ENCODE measurements at places on chromosomes 2 and 18.

- DNase-seq = no peak
These were observed 784 bp downstream of the EDAR start for GRCh38 chr2:108988076-108988795.

DNA sequence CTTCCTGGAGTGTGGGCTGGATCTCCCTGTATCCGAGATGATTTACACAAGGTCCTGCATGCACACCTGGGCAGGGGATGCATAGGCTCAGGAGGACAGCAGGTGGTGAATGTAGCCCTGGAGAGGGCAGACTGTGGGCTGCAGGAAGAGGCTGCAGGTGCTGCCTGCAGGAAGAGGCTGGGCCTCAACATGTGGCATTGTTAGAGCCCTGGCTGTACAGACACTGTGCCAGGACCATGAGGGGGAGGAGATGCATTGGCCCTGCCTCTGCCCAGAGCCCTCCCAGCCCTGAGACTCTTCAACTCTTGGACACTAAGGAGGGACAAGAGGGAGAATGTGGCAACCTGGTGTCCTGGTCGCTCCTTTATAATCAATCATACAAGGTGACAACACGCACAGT is 392.8 kb downstream of the TNS1 start:
- no peak for DNase-seq

- peak; percentile 46 for DNase-seq
These were observed 26.3 kb upstream of the AGAP1 start for GRCh38 chr2:235467588-235467987.

- no peak for DNase-seq
These were observed 124.9 kb downstream of the ARHGAP15 start for GRCh38 chr2:143254110-143254509.

DNA sequence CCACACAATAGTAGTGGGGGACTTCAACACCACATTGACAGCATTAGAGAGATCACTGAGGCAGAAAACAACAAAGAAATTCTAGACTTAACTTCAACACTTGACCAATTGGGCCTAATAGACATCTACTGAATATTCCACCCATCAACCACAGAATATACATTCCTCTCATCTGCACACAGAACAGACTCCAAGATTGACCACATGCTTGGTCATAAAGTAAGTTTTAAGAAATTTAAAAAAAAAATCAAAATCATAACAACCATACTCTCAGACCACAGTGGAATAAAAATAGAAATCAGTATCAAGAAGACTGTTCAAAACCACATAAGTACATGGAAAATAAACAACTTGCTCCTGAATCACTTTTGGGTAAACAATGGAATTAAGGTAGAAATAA is 9.0 kb upstream of the FLACC1 start:
- DNase-seq = no peak

GRCh38 chr18:65725251-65726050 is 25.4 kb upstream of the CDH7 start:
- DNase-seq = no peak

DNA sequence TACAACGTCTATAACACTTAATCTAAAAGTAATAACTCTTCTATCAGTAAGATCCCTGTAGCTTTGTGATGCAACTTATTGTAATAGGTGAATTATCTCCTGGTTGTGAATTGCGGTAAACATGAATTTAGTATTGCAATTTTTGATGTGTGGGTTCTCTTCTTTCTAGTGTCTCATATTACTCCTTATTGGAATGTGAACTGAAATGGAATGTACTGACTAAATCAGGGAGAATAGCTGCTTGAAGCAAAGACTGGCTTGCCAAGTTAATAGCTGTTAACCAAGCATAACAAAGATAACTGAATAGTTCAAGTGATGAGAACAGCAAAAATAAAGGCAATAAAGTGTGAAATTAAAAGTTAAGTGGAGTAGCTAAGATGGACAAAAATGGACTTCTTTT is 60.5 kb upstream of the TFPI start:
- peak; percentile 12 for DNase-seq
